ENCODE measurements at places on chromosomes 13 and 19.

DNA sequence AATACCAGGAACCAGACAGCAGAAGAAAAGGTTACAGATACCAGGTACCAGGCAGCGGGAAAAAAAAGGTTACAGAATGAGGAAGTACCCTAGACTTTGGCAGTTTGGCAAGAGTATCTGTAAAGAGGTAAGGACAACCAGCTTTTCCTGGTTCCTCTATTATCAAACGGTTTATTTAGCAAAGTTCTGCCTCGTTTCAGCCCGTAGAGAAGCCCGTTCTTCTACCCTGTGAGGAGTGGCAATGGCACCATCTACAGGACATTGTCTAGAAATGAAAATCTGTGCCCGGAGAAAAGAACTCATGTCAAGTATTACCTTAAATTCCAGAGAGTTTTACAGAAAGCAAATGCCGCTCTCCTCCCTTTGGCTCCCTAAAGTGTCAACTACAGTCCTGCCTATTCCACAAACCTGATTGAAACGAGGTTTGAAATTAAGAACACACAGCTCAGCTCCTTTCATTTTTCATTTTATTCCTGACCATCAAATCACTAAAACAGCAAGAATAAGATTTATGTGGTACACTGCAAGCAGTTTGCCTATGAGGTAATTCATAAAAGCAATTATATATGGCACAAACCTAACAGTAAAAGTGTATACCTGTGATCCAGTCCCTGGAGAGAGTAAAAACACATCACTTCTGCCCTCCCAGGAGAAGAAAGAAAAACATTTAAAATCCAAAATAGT, 226.3 kb downstream of the SLC7A1 start:
- peaks cover 12% of the 10 kb centered on the region for H3K27me3 ChIP-seq
- H3K27ac ChIP-seq: no peak overlapping the region
- peak; percentile 13 for DNase-seq
- peaks cover 14% of the 10 kb centered on the region for H3K4me1 ChIP-seq
- no peaks in the 10 kb centered on the region for H3K36me3 ChIP-seq

DNA sequence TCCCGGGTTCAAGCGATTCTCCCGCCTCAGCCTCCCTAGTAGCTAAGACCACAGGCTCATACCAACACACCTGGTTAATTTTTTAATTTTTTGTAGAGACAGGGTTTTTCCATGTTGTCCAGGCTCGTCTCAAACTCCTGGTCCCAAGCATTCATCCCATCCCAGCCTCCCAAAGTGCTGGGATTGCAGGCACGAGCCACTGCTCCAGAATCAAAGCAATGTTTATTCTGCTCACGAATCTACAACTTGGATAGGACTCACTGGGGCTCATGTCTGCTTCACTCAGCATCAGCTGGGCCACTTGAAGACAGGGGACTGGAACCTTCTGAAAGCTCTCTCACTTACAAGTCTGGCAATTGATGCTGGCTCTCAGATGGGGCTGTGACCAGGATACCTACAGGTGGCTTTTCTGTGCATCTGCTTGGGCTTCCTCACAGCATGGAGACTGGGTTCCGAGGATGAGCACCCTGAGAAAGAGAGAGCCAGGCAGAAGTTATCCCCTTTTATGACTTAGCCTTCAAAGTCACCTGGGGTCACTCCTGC, 8.2 kb upstream of the ZNF792 start:
- H3K27ac ChIP-seq: peak overlapping the region; percentile 42
- H3K36me3 ChIP-seq: peaks cover 12% of the 10 kb centered on the region
- no peak overlapping the region for H3K4me3 ChIP-seq
- H3K27me3 ChIP-seq: peaks cover 9% of the 10 kb centered on the region
- no peak for DNase-seq

DNA sequence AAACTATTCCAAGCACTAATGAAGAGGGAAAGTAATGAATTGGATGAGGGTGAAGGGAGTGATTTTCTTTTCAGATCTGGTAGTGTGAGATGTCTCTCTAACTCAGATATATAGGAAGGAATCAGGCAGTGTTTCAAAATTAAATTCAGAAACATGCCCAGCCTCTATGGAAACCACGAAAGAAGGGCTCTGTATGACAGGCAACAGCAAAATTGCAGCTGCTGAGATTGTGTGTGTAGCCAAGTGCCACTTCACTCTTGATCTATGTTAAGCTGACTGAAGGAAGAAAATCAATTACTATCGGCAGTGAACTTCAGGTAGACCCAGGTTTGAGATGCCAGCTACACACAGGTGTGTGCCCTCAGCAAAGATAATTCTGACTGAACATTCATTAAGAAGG, 387.4 kb downstream of the PCDH9 start:
- H3K36me3 ChIP-seq: no peaks in the 10 kb centered on the region
- no peak for DNase-seq

GRCh38 chr13:27789153-27789494, 3.2 kb upstream of the GSX1 start:
- H3K27ac ChIP-seq: peak overlapping the region; percentile 38
- peaks cover 63% of the 10 kb centered on the region for H3K27me3 ChIP-seq
- H3K36me3 ChIP-seq: no peaks in the 10 kb centered on the region
- peaks cover 38% of the 10 kb centered on the region for H3K4me1 ChIP-seq

DNA sequence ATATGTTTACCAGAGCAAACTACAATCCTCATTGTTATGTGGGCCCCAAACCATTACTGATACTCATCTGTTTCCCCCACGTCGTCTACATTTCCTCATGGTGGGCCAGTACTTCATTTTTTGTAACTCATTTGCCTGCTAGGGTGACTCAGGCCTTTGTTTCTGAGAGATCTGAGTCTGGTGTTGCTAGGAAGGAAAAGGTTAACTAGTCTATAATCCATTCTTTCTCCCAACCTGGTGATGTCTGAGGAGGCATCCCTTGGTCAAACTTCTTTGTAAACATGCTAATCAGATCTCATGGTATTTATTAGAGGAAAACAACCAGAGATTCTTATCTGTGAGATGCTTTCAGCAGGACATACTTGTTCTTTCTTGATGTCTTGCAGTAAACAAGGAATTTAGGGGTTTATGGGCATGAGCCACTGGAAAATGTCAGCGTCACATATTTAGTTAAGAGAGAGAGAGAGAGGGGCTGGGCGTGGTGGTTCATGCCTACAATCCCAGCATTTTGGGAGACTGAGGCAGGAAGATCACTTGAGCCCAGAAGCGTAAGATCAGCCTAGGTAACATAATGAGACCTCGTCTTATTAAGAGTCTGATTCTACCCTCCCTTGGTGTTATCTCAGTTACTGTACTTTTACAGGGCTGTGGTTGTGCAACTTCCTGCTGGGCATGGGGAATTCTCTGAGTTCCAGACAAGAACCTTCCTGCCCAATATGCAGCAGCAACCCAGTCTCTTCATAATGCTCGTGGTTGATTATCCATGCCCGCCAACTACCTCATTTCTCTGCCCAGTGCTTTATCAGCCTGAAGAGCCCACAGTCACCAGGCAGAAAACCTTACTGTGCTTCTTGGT, 9.7 kb upstream of the DPRX start:
- H3K36me3 ChIP-seq: no peaks in the 10 kb centered on the region
- no peak overlapping the region for H3K27ac ChIP-seq
- peaks cover 3% of the 10 kb centered on the region for H3K4me1 ChIP-seq
